Activated T-cell treated with anti-CD3 and anti-CD28 coated beads for 24 hours (primary cell): ENCODE measurements at places on chromosomes 3 and 15.
A peak's percentile ranks its signal among the peaks of the same experiment; 100 is the strongest.

DNA sequence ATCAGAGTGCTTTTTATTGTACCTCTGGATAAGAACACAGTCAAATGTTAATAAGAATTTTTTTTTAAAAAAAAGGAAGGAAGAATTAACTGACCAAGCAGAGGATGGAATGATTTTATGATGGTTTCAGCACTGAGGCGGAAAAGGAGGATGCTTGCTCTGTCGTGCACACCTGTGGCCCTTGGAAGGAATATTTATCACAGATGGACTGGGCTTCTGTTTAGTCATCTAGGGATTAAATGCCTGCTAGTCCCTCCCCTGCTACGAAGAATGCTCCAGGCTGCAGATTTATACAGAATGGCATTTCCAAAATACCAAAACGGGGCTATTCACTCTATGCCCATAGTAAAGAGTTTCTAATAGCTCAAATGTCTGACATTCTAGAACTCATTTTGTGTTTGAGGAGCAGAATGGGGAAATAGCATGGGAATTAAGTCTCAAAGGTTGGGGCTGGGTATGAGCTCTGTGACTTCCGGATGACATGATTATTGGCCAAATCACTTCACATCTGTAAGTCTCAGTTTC is 92.8 kb upstream of the BCL6 start:
- no peak for DNase-seq

DNA sequence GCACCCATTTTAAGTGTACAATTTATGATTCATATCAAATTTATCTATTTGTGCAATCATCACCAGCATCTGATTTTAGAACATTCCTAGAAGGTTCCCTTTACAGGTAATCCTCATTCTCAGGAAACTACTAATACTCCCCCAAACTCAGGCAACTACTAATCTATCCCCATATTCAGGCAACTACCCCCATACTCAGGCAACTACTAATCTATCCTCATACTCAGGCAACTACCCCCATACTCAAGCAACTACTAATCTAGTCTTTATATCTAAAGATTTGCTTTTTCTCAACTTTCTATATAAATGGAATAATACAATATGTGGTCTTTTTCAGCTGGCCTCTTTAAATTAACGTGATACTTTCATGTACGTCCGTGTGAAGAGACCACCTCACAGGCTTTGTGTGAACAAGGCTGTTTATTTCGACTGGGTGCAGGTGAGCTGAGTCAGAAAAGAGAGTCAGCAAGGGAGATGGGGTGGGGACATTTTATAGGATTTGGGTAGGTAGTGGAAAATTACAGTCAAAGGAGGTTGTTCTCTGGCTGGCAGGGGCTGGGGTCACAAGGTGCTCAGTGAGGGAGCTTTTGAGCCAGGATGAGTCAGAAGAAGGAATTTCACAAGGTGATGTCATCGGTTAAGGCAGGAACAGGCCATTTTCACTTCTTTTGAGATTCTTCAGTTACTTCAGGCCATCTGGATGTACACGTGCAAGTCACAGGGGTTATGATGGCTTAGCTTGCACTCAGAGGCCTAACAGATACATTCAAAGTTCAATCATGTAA is 1444.5 kb upstream of the CADM2 start:
- no peak for DNase-seq

GRCh38 chr3:51995346-51996163 is at the start of gene RPL29:
Gene RPL29 (minus strand): TSS chr3:51995895. CDS start chr3:51995461, 434 bp downstream.
- DNase-seq: peak; percentile 91

- no peak for DNase-seq
Observed at GRCh38 chr3:184240384-184241140, 8.2 kb downstream of the ALG3 start.

GRCh38 chr3:132625613-132626012 is 28.5 kb downstream of the ACKR4 start:
- DNase-seq: no peak

DNA sequence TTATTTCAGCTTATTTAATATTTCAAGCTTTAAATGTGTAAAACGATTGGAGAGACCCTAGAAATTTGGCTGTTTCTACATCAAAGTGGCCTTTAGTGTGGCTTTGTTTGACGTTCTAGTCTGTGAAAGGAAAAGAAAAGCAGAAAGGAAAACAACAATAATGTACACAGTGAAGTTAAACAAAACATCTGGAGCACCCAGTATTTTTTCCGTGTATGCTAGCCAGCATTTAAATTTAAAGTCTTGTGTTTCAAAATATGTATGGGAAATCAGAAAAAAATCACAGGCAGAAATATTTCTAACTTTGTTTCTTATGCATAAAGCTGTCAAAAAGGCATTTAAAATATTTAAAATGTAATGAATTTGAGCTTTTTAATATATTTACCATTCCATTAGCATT is 218.1 kb downstream of the NAALADL2 start:
- DNase-seq: no peak

DNA sequence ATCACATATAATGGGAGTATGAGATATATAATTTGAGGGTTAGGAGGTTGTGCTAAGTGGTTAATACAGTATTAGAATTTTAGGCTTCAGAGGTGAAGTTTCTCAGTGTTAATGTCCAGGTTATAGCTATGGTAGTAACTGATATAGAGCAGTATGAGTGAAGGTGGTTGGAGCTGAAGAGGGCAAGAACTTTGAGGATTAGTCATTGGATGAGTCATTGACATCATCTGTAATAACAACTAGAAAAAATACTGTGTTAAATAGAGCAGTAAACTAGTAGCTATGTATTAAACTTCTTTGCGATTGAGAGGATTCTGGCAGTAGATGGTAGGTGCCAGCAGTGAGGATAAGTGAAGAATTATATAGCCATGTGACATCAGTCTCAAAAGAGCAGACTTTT is 47.5 kb upstream of the EIF3J start:
- no peak for DNase-seq

DNA sequence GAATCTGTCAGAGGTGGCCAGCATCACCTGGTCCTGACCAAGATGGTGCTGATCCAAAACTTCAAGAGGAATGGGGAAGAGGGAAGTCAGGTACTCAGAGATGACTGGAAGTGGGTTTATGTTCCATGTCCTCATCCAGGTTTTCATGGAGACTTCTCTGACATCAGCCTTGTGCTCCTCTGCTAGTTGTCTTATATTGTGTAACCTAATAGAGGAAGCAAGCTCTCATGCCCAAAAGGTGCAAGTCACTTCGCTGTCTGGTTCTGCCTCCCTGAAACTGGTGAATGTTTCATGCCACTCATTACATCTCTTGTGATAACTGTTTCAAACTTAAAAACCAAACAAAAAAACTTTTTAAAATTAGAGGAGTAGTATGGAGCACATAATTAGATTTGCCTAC is 127.2 kb upstream of the MANF start:
- DNase-seq: no peak

- peak; percentile 5 for DNase-seq
Observed at GRCh38 chr3:10983219-10983916, 9.2 kb upstream of the SLC6A1 start.

- DNase-seq: no peak
Observed at GRCh38 chr15:38349251-38349650, 96.6 kb downstream of the SPRED1 start.

- DNase-seq: no peak
Observed at GRCh38 chr15:42130246-42130986, 26.0 kb downstream of the PLA2G4F start.

DNA sequence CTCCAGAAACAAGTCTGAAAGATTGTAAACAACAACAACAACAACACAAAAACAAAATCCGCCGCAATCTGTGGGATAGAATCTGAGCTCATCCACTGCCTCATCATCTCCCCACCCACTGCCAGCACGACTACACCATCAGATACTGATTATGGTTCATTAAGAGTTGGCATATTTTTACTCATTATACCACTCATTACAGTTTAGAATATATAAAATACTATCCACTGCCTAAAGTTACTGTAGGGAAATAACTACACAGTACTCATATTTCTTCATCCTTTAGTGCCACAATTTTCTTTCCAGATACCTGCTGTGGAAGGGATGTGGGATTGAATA is 152.5 kb upstream of the PEX5L start:
- DNase-seq: no peak

DNA sequence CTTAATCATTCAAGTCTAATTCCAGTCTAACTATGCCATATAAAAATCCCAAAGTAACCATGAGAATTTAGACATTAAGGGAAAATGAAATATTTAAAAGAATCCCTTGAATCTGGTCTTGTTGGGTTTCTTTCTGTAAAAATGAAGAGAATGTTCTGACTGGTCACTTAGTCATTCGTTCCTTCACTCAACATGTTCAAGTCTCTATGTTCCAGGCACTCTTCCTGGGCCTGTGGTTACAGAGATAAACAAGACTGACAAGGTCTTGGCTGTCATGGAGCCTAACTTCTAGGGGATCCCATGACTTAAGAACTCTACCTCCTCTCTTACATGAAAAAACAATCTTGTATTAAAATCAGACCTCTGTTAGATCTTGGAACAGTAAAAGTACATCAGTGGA is 638.6 kb upstream of the TBL1XR1 start:
- no peak for DNase-seq

DNA sequence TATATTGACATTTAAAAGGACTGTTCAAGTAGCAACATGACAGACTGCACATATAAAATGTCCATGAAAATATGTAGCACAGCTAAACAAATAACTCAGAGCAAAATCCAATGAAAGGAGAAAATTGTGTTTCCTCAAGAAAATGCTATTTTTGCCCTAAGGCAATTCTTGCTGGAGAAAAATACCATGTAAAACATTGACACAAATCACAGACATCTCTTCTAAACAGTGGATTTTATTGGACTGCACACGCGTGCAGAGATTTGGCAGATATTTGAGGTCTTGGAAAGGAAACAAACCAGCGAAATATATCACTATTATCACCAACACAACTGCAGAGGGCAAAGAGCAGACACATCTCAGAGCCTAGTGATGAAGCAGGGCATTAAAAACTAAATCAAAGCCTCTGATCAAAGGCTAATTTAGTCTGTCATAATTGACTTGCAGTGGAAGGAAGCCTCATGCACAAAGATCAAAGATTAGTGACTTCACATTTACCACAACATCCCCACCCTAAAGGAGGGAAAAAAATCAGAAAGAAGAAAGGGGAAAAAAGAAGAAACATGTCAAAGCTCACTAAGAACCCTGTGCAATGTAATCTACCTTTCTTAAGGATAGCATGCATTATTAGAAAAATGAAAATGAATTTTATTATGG is 52.4 kb downstream of the CHL1 start:
- DNase-seq: no peak

DNA sequence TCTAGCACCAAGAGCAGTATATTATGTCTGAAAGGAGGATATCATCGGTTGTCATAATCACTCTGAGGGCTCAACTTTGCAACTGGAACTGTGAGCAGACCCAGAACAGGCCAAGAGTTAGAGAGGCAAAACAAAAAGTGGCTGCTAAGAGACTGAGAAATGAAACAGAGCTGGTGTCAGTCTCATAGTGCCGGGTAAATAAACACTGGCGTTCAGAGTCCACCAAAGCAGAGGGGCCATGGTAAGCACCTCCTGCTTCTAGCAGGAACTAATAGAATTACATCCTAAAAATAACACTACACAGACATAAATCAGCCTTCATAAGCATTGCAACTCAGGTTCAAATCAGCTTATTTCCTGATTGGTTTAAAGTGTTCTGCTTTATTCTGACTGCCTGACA is 10.3 kb upstream of the IL12A start:
- DNase-seq: no peak

DNA sequence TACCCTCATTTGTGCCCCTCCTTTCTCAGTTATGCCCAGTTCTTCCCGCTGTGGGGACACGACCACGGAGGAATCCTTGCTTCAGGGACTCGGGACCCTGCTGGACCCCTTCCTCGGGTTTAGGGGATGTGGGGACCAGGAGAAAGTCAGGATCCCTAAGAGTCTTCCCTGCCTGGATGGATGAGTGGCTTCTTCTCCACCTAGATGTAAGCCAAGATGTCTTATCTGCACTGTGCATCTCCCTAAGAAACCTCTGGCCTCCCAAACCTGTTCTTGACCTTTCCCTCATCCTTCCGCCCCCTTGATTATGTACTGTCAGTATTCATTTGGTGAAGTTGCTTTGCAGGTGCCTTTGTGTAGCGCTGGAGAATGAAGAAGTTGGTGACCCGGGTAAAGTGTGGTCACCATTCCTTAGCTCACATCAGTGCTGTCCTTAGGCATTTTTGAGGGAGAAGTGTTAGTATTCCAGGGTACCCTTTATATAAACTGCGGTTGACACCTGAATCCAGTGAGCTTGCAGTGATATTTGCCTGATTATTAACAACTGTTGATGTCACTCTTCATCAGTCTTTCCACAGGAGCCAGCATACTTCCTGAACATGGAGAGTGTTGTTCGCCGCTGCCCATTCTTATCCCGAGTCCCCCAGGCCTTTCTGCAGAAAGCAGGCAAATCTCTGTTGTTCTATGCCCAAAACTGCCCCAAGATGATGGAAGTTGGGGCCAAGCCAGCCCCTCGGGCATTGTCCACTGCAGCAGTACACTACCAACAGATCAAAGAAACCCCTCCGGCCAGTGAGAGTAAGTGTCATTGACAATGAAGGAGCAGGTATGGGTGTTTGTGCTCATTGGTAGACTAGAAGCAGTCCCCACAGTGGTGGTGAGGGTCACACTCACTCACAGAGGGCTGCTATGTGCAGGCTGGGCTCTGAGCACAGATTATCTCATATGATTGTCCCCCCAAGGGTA is 966 bp downstream of the ALAS1 start:
- no peak for DNase-seq

- DNase-seq: no peak
Observed at GRCh38 chr3:182618085-182618732, 175.1 kb upstream of the ATP11B start.

- DNase-seq: no peak
Observed at GRCh38 chr15:89672221-89673164, 6.7 kb downstream of the PLIN1 start.

DNA sequence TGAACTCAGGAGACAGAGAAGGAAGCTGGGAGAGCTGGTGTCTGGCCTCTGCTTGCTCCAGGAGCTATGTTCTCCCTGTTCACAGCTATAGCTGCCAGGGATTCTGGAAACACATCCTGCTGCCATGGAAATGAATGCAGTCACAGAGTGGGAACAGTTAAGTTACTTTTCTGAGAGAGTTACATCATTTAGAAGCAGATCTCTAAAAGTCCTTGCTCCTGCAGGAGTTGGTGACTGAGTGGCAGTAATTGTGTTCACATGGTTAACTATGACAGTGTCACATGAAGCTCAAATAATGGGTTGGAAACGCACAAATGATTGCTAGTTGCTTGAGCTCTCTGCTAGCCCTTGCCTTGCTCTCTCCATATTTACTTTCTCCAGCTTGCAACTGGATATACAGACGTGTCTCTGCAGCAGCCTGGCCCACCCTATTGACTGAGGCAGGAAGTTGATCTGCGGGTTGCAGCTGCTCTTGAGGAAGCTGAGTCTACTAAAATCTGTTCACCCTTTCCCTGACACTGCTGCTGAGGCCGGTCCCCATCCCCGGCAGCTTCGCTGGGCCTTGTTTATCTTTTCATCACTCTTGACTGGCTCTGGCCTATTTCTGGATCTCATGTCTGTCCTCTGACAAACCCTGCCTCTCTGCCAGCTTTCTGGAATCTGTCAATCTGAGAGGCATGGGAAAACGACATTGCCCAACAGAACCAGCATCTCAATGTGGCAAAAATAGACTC is 16.7 kb upstream of the ISLR start:
- no peak for DNase-seq

- no peak for DNase-seq
Observed at GRCh38 chr3:105862217-105862616, 6.6 kb downstream of the CBLB start.

GRCh38 chr3:155657161-155657560 is 87.7 kb downstream of the PLCH1 start:
- DNase-seq: no peak
